Omental fat pad (tissue), 4 donors: ENCODE measurements at places on chromosomes 7 and 10. TPM values are rescaled to one million over a fixed set of nuclear protein-coding genes. Genes with fewer than 3 reads are reported as not detected.

GRCh38 chr10:58919927-58920654 is 256.4 kb upstream of the PHYHIPL start:
- no peak for DNase-seq

DNA sequence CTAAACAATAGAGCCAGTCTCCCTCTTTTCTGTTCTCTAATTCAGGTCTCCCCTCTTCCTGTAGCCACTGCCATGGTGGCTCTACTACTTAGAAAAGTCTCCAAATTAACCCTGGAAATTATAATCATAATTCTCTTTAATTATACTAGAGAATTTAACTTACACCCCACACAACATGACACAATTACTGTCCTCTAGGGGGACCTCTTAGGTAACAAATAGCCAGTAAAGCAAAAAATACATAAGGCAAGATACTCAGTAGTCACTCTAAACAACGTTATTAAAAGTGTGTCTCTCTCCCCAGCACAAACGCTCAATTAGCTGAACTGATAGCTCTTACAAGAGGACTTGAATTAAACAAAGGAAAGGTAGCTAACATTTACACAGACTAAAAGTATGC is 44.3 kb upstream of the ZNF107 start:
- DNase-seq = no peak

Gene SPDYE2B
- not detected for total RNA-seq

Gene STOX1
- total RNA-seq = 6.0 TPM

Gene HABP2
- total RNA-seq = not detected

- no peak for DNase-seq
Measured at GRCh38 chr10:15658069-15658702, 61.5 kb downstream of the ITGA8 start.

DNA sequence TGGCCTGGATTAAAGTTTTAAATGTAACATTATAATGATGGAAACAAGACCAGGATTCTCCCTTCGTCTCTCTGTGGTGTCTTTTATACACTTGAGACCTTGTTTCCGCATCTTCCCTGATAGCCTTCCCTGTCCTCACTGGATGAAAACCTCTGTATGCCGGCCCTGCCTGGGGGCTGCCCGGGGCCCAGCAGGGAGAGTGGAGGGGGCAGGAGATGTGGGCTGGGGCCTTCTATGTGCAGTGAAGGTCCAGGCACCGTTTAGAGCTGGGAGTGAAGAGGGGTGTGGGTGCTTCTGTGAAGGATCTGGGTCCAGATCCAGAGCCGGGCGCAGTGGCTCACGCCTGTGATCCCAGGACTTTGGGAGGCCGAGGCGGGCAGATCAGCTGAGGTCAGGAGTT is 50.7 kb downstream of the UNCX start:
- no peak for DNase-seq

DNA sequence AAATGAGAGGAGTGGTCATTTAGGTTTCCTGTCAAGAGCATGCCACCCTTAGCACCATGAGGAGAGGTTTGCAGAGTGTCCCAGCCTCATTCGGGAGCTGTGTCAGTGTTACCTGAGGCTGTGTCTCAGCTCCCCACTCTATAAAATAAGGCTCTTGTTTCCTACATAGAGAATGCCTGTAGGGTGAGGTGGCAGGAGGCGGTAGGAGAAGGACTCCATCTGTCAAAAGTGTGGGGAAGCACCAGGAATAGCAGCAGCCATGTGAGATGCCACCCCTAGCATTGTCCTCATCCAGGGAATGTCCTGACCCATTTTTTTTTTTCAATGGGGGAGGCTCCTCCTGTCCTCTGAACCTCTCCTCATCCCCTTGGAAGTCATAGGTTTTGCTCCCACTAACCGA is 451.2 kb downstream of the PLXNA4 start:
- no peak for DNase-seq

GRCh38 chr10:75460059-75460458 is 28.6 kb downstream of the LRMDA start:
- no peak for DNase-seq

Gene HYAL4
- total RNA-seq = not detected

- no peak for DNase-seq
Measured at GRCh38 chr7:127536741-127537140, 48.7 kb downstream of the GCC1 start.

Gene CUBN
- 2.2 TPM for total RNA-seq

DNA sequence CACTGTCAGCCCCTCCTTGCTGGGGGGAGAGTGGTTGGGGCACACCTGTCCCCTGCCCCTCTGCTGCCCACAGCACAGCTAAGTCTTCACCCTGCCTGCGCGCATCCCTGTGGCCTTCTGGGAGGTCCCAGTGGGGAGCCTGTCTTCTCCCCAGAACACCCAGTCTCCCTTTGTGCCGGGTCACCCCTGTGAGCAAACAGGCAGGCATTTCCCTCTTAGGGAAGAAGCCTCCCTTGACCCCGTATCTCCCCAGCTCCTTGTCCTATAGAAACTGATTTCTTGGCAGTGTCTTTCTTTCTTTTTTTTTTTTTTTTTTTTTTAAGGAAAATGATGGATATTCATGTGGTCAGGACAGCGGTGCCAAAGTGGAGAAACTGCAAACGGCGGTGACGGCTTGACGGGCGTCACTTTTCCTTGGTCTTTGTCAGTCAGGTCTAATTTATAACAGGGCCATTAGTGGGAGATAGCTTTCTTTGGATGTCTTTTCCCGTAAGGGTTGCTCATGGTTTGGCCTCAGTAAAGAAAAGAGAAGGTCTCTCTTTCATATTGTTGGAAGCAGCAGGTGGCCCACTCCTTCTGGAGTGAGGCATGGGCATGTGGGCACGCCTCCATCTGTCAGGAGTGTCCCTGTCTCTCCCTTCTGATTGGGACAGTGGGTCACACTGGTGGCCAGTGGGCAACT is 115.3 kb downstream of the NKX6-2 start:
- DNase-seq = no peak

Gene MSS51
- 4.6 TPM for total RNA-seq

GRCh38 chr10:113153493-113154102 is 203.6 kb downstream of the TCF7L2 start:
- DNase-seq = no peak

DNA sequence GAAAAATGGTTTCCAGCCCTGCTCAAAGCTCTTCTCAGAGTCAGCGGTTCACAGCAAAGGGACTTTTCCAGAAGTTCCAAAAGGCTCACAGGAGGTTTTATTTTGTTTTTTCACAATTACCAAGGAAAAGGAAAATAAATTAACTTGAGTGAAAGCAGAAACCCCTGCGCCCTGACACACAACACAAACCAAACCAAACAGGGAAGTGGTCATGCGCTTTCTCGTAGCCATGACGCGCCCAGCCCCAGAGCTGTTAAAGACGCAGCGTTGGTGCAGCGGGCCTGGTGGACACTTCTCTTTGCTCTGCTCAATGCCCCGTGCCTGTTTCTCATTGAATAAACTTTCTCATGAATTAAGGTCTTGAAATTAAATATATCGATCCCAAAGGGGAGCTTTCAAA is 134.4 kb upstream of the LYZL2 start:
- DNase-seq = no peak

Gene OR13A1
- not detected for total RNA-seq

DNA sequence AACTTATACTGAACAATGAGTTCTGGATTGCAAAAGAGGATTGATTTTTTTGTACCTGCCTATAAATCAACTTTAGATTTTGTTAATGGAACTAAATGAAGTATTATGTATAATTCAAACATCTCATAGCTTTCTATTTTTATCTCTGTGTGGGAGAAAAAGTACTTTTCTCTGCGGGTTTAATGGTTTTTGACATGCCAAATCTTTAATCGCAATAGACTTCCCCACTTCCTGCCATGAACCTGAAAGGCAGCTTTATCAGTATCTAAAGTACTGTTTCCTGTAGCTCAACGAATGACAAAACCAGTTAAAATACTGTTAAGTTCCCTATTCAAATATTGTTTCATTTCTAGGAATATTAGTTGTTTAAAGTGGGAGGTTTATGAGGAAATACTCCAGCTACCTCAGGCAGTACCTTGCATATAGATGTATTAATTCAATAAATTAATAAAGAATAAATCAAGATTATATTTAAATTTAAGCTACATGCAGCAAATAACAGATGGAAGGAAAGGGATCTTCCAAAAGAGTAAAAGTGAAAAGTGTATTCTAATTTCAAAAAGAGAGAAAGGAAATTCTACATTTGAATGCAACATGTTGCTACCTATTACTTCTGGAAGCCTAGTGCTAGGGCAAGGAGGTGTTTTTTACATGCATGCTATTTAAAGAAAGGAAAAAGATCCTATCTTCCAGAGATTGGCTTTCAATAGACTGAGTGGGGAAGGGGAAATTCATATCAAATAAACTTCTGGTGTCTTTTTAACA is 75.9 kb downstream of the SVOPL start:
- DNase-seq = no peak

Gene TAS2R3
- 5.4 TPM for total RNA-seq

DNA sequence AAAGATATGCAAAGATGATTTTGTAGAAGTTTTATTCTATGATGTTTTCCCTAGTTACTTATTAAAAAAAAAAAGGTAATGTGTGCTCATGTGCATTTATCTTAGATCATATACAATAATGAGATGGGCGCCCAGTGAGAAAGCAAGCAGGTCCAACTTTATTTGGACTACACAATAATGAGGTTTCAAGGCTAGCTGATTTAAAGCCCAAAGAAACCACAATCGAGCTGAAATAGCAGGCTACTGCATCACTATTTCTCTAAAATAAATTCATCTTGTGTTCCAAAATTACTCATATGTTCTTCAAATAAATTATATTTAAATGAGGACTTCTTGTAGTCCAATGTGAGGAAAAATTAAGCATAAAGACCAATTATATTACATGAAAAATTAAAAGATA is 110.1 kb downstream of the JMJD1C start:
- DNase-seq = no peak

Gene PLXNA4
- total RNA-seq = 46.7 TPM

DNA sequence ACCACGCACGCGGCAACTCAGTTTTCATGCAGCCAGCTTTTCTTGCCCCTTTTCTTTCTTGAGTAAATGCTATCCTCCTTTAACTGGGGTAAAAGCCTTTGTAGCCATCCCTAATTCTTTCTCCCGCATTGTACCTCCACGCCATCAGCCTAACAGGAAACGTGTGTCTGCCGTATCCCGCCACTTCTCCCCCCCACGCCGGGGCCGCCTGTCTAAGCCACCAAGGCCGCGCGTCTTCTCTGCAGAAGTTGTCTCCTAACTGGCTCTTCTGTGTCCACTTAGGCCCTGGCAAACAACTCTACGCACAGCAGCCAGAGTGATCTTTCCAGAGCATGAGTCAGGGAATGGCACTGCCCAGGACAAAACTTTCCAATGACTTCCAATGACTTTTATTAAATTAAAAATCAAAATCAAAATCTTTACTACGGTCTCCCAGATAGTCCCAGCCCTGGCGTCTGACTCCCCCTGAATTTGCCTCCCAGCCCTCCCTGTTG is 74.6 kb downstream of the XRCC2 start:
- DNase-seq = no peak
